ENCODE measurements at places on chromosomes 3 and 15.

DNA sequence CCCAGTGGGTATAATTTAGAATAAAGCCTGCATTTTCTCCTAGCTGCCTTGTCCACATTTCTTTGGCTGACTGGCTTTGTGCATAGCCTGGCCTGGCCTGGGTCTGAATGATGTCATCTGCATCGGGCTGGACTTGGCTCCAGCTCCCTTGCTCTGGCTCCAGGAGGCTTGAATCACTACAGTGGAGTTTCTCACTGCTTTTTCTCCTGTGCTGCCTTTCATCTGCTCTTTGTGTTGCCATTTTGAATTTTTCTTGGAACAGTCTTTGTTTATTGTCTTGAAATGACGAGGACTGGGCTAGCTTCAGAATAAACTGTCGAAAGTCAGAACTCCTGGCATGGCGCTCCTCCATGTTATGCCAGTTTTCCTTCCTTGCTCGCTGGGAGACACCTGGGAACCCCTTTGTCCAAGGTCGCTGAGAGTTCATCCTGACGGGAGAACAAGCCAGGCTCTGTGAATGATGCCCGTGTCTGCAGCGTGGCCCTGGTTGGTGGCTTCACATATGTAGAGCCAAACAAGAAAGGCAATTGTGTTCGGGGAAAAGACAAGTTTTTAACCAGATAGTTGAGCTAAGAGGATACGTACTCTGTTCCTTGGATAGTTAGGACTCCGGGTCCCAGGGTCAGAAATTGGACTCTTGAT, 258.9 kb downstream of the PDZRN3 start:
- no peak for DNase-seq

- DNase-seq = no peak
These were observed 7.0 kb upstream of the CPNE9 start for GRCh38 chr3:9696480-9697220.

DNA sequence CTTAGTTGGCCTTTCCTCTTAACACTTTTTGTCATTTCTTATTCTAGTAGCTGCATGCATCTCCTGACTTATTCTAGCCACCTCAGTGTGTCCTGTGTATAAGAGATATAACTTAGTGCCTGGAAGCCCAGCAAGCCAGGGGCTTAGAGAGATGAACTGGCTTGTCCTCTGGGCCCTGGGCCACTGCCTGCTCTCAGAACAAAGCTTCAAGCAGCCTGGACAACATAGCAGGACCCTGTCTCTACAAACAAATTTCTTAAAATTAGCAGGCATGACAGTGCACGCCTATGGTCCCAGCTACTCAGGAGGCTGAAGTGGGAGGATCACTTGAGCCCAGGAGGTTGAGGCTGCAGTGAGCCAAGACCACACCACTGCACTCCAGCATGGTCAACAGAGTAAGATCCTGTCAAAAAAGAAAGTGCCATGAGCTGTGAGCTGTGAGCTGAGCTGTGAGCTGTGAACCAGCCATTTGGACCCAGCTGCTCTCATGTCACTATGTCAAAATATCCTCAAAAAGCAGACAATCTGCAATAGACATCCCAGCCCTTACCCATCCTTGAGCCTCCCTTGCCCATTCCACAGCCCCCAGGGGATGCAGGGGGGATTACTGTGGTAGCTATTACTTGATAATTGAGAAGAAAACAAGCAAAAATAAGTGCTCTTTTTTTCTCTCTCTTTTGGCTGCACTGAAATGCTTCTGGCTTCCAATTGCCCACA, 174.5 kb downstream of the OPA1 start:
- no peak for DNase-seq

DNA sequence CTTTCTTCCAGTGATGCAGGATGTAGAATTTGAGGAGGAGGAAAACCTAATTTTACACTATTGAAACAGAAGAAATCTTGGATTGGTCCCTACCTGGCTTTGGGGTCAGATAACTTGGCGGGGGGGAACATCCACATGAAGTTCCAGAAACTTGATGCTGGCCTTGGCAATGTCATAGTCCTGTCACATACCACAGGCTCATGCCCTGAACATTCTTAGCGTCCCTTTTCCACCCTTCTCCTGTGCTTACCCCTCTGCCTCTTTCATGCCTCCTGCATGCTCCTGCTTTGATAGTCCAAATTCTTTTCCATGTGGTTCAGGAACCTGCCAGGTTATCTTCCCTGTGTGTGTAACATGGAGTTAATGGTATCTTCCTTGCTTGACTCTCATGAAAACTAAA, 110.6 kb downstream of the UNC13C start:
- DNase-seq = no peak

GRCh38 chr15:78850352-78850751, 22.3 kb upstream of the MORF4L1 start:
- no peak for DNase-seq

DNA sequence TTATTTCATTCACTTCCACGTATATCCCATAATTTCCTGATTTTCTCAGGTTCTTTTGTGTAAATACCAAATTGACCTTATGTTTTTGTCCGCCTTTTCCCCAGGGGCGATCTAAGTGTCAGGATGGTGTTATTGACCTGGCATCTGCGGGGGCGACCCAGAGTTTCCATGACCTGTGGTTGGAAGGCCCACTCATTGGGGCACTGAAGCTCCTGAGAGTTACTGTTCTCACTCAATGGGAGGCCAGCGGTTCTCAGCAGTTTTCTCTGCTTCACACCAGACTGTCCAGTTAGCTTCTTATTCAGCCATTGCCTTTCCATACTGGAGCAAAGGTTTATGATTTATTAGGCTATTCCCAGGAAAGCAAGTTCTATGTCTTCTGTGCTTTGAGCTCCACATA, 53.3 kb downstream of the B3GALNT1 start:
- no peak for DNase-seq

DNA sequence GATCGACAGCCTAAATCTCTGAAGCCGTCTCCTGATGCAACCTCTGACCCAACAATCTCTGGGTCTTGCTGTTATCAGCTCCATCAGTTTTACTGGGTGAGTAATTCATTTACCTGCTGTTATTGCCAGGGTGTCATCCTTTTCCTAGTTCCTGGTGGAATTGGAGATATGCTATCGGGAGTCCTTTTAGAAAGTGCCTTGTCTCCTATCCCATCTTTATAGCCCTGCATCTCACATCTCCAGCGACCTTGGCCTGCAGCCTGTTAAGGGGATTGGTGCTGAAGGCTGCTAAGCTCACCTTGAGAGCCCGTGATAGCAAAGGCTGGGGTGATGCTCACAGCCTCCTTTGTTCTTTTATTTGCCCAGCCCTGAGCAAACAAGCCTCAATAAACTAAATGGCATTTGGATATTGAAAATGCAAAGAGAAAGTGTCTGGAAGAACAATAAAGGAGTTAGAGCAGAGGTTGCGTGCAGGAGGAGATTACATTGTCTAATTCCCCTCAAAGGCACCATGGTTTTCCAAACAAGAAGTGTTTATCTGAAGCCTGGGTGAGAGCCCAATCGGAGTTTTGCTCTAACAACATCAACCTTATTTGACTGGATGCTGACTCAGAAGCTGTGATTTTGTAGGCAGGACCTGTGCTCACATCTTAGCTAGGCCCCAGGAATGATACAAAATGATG, 101.8 kb downstream of the RPLP1 start:
- DNase-seq = no peak

GRCh38 chr15:91508633-91509032, 344.9 kb upstream of the SLCO3A1 start:
- DNase-seq = no peak

GRCh38 chr3:179276743-179277142, 25.8 kb upstream of the KCNMB3 start:
- DNase-seq = no peak

GRCh38 chr3:170226426-170226960, 4.3 kb downstream of the PRKCI start:
- no peak for DNase-seq

DNA sequence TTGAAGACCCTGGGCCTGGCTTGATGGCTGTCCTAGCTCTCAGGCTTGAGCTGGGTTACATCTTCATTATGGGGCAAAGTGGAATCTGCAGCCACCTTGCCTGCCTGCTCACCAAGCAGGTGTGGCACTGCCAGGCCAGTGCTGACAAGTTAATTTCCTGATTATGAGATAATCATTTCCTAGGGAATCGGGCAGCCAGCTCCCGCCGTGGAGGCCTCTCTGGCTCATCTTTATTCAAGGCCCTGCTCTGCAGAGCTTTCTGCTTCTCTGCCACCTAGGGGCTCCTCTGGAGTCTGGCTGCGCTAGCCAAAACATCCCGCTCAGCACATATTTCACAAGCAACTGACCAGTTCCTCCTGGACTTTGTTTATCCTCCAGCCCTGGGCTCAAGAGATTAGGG, 9.9 kb downstream of the LOXL1 start:
- DNase-seq = no peak

GRCh38 chr15:92457471-92458041, 63.9 kb downstream of the ST8SIA2 start:
- DNase-seq = no peak

Measured in NCI-H1048 (cell line).